CD8-positive, alpha-beta memory T cell (primary cell): ENCODE measurements at places on chromosomes 2 and 18.

DNA sequence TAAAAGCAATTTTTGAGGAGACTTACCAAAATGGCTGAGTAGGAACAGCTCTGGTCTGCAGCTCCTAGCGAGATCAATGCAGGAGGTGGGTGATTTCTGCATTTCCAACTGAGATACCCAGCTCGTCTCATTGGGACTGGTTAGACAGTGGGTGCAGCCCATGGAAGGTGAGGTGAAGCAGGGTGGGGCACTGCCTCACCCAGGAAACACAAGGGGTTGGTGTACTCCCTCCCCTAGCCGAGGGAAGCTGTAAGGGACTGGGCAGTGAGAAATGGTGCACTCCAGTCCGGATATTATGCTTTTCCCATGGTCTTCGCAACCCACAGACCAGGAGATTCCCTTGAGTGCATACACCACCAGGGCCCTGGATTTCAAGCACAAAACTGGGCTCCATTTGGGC is 419.0 kb downstream of the NUP35 start:
- no peak for DNase-seq

DNA sequence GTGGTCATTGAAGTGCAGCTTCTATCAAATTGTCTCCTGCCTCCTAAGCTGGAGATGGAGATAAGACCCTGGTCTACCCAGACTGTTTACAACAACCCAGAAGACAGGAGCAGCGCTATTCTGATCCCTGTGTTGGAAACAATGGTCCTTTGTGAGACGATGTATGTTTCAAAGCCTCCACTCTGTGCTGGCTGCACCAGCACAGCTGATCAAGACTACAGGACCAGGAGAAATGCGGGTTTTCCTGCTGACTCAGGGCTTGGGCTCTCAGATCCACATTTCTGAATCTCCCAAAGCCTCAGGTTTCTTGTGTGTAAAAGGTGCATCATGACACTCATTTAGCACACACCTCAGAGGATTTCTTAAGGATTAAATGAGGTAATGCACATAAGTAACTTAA is 92.0 kb downstream of the POU3F3 start:
- DNase-seq: no peak

GRCh38 chr2:57943315-57943714 is 103.3 kb upstream of the VRK2 start:
- no peak for DNase-seq

DNA sequence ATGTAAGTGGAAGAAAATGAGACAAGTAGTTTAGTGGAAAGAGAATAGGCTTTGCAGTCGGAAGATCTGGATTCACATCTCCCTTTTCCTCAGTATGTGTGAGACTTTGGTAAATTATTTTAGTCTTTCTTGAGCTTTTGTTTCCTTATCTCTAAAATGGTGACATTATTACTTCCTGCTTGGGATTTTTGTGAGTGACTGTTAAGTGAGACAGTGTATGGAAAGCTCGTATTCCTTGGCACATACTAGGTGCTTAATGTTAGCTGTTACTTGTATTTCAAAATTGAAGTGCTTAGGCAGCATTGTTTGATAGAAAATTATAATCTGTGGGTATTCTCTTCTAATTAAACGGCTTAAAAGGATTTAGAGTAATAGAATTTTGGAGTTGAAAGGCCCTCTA is 2.0 kb downstream of the ZNF638 start:
- DNase-seq: no peak

DNA sequence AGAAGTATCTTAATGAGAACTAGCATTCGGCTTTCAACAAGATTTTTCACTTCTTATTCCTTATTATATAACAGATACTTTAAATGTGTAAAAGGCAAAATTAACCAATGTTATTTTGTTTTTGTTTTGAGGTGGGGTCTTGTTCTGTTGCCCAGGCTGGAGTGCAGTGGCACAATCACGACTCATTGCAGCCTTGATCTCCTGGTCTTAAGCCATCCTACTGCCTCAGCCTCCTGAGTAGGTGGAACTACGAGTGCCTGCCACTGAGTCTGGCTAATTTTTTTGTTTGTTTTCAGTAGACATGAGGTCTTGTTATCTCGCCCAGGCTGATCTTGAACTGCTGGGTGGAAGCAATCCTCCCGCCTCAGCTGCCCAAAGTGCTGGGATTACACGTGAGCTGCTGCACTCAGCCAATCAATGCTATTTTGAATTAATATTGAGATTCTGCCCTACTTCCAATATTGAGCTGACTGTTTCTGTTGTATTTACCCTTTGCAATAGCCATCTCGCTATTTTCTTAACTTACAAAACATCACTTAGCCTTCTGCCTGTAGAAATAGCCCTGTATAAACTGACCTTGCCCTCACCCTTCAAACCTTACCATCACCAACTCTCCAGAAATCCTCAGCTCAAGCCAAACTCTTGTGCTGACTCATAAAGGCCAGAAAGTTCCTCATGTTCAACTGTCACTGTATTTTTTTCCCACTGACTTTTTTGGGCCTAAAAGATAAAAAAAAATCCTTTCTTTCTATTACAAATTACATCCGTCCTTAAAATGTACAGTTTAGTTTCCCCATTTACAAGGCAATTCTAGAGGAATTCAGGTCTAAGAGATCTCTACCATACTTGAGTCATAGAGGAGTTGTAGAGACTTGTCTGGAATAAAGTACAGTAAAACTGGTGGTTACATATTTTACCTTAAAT is 94.3 kb downstream of the OLA1 start:
- DNase-seq: no peak

- no peak for DNase-seq
Measured at GRCh38 chr18:79935098-79935480, 16.4 kb downstream of the SLC66A2 start.

- DNase-seq: peak; percentile 85
Measured at GRCh38 chr2:42132966-42133641, 36.0 kb upstream of the EML4 start.

GRCh38 chr18:62981566-62981965 is 266.2 kb downstream of the PHLPP1 start:
- DNase-seq: no peak

DNA sequence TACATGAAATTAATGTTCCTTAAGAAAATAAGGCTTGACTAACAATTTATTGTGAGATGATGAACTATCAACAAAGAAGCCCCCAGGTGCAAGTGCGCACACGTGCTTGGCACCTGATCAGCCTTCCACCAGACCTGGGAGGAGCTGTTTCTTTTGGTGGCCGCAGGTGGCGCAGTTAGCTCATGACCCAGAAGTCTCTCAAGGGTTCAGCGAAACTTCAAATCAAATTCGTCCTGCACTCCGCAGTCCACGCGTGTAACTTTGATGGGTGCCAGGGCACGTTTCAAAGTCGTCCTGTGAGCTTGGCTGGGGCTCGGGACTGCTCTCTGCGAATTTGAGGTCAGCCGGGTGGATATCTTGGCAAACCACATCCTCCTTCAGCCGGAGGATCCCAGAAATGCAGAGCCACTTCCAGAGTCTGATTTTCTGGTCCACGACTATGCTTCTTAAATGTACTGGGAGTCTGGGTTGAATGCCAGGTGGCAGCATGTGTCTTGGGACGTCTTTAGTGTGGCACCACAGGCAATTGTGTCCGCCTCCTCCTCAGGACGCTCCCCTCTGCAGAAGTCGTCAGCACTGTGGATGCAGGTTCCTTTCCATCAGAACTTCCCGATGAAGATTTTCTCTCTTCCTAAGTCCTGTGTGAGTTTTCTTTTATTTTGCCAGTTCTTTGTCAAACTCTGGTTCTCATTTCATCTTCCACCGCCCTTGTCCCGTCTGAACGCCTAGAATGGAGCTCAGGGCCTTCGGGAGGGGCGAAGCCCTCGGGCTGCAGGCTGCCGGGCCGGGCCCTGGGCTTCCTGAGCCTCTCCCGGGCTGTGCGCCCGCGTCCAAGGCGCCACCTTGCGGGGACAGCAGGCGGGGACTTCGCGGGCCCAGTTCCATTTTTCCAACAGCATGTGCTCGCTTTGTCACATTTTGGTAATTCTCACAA is 61.3 kb upstream of the RAPGEF4 start:
- DNase-seq: no peak

GRCh38 chr2:25671622-25672021 is 1.8 kb downstream of the DTNB start:
- DNase-seq: no peak

- no peak for DNase-seq
Measured at GRCh38 chr2:136175466-136175865, 57.5 kb upstream of the CXCR4 start.

- no peak for DNase-seq
Measured at GRCh38 chr2:199591826-199592225, 134.1 kb upstream of the SATB2 start.

DNA sequence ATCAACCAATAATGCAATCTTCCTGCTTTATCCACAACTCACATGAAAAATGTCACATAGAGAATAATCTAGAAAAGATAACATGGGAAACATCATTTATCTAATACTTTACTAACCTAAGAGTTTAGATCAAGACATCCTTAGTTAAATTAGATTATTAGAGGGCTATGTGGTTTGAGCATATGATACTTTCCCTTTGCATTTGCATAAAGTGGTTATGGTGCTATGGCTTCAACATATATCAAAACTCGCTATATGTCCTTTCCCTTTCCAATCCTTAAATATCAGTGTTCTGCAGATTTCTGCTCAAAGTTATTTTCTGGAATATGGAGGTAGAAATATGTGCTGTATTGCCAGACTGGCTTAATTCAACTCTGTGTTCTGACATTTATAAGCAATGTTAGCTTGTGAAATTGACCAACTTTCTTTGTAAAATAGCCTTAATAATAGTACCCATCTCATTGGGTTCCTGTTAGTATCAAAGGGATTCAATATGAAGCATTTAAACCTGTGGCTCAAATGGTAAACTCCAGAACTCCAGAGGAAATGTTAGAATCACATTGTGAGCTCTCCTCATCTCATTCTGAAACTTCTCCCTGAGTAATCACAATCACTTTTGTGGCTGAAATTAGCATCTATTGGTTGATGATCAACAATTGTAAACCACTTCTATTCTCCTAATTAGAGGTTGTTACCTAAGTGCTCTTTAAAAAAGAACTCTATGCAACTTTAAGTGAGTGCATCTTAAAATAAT is 1089.9 kb upstream of the SLC39A10 start:
- DNase-seq: no peak

DNA sequence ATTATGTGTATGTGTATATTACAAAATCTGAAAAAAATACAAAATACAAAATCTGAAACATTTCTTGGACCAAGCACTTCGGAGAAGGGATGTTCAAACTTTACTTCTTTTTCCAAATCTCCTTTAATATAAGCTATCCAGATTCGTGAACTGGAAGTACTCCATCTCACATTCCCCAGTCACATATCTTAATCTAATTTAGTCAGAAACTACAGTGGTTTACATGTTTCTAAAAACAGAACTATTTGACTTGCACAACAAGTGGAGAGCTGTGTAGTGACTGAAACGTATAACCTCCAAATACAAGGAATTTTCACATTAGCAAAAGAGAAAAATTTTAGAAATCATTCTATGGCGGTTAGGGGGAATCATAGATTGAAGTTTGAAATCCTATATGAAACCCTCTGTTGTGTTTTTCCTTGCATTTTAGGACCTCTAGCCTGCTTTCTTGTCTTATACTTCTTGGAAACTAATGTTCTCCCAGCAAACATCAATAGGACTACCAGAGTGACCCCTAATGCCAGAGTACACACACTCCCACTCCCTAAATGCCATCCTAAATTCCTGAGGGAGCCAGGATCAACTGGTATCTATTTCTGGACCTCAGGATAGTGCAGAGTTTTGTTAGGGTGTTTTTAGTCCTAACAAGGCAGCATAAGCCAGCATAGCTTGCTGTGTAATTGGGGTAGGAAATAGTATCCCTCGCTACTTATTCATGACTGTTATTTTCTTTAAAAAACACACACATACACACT is 30.2 kb upstream of the ROCK1 start:
- DNase-seq: no peak
